ENCODE measurements at places on chromosomes 12 and 14.

- DNase-seq = no peak
Measured at GRCh38 chr14:85416771-85417170, 113.2 kb upstream of the FLRT2 start.

- no peak for DNase-seq
Measured at GRCh38 chr12:128795530-128796361, 28.0 kb downstream of the SLC15A4 start.

DNA sequence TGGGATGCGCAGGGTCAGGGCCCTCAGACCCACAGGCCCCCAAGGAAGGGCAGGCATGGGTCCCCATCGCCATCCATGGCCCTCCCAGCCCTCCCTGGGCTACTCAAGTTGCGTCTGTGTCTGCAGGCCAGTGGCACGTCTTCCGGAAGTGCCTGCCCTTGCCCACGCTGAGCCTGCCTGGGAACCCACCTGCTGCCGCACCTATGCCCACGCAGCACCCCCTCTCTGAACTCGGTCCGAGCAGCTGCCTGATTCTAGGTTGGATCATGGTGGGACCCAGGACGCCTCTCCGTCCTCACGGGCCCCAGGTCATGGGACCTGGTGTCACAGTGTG lies 182.8 kb downstream of the ADGRD1 start:
- no peak for DNase-seq

DNA sequence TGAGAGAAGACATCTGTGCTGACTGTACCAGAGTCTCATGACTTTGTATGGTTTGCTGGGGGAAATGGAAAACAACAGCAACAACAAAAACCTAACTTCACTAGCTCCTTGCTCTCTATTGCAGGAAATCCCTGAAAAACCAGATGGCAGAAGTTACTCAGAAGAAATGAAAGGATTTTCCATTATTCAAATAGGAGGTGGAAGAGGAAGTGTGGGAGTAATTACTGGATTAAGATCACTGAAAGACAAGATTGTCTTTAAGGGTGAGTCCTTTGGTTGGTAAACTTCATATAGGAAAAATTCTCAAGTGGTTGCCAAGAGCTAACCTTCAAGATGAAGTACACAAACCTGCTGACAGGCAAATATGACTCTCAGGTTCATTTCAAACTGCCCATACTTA lies 391.9 kb upstream of the ATP2B1 start:
- DNase-seq = no peak

GRCh38 chr12:76680940-76681339 lies 83.0 kb upstream of the ZDHHC17 start:
- DNase-seq = no peak

DNA sequence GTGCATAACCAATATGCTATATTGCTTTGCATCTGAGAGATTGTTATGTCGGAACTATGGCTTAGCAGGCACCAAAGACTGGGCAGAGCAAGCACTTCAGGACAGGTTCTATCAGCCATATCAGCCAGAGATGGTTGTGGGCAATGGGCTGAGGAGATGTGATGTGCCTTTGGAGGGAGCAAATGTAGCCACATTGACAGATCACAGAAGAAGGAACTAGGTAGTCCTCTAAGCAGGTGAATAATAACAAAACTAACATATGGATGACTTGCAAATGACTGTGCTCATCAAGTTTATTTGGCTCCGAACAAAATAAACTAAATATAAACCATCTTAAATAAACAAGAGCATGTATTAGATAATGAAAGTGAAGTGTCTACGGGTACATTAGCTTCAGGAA lies 291.7 kb downstream of the RMST start:
- DNase-seq = no peak

DNA sequence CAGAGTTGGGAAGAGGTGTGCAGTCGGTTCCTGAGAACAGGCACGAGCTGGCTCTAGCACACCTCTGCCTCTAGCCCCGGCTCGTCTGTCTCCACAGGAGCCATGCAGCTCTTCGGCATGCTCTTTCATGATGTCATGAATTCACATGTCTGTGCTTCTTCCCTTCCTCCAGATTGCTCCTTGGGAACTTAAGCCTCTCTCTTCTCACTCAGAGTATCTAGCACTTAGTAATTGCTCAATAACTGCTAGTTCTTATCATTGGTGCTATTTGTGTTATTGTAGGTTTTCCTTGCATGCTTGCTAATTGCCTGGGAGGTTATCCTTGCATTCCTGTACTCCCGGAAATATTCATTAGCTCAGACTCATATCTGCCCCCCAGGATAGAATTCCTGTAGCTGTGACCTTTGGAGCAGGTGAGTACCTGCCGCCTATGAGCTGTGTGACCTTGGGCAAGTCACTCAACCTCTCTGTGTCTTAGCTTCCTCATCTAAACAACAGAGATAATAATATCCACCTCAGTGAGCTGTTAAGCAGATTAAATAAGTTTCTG lies 19.5 kb downstream of the FAM181A start:
- no peak for DNase-seq

GRCh38 chr14:47539031-47539461 lies 136.4 kb downstream of the MDGA2 start:
- DNase-seq = no peak

DNA sequence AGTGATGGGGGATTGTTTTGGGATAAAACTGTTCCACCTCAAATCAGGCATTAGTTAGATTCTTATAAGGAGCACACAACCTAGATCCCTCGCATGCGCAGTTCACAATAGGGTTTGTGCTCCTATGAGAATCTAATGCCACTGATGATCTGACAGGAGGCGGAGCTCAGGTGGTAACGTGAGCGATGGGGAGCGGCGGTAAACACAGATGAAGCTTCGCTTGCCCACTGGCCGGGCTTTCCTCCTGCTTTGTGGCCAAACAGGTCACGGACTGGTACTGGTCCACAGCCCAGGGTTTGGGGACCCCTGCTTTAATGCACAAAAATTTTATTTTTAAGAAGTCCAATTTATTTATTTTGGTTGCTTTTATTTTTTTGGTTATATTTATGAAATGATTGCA lies 238.8 kb downstream of the AACS start:
- no peak for DNase-seq

DNA sequence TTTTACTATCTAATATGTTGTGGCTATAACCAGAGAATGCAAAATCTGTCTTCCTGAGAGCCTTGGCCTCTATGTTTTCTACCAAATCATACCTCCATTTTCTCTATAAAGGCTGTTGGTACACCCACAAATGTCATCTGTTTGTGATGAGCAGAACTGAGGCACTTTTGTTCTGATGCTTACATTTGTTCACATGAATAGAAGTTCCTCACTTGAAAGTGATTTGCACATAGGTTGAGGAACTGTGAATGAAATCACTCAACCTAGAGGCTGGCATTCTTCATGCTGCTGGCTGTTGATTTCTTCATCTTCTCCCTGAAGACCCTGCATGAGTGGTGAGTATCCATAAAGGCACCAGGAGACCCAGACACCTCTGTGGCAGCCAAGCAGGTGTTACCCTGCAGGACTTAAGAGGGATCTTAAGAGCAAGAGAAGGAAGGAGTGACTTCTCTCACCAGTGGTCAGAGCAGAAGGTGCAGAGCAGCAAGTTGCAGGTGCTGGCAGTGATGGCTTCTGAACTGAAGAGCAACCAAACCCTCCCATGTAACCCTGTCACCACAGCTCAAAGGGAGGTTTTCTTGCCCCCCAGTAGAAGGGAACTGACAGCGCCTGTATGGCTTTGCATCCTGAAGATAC lies 110.3 kb downstream of the HMGA2 start:
- DNase-seq = no peak

DNA sequence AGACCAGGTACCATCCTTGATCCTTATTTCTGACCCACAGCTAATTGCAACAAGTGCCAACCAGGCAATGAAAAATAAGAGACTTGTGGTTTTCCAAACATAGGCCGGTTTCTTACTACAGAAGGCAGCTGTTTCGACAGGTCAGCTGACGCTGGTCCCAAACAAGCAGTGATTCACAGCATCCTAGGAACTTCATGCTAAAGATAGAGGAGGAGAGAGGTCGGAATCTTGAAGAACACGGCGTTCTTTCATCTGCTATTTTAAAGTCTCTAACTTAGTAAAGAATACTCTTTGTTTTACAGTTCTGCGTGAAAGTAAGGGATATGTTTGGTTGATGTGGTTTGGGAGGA lies 28.1 kb upstream of the ADGRD1 start:
- DNase-seq = no peak

DNA sequence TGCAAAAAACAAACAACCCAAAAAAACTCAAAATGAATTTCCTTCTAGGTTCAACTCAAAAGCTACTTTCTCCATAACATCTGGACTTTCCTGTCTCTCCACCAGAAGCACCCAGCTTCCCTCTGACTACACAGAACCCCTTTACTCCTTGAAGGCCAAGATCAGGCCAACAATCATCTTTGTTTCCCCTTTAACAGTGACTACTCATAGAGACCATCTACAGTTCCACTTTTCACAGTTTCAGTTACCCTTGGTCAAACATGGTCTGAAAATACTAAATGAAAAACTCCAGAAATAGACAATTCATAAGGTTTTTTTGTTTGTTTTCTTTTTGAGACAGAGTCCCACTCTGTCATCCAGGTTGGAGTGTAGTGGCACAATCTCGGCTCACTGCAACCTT lies 11.8 kb downstream of the GCH1 start:
- DNase-seq = no peak

DNA sequence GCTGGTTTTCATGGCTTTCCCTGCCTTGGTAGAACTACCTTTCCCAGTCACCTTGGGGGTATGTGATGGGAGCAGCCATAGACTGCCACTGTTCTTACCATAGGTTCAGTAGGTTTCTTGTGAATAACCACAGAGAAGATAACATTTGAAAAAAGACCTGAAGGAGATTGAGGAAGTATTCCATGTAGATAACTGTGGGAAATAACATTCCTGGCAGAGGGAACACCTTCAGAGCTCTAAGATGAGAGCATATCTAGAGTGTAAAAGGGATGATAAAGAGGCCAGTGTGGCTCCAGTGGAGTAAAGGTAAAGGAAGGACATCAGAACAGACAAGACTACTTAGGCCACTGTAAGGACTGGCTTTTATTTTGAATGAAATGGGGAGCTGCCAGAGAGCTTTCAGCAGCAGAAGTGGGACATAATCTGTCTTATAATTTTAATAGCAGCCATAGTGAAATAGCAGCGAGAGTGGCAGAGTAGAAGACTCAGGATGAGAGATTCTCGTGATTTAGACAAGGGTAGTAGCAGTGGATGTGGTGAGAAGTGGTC lies 82.6 kb upstream of the KCNH3 start:
- DNase-seq = no peak

DNA sequence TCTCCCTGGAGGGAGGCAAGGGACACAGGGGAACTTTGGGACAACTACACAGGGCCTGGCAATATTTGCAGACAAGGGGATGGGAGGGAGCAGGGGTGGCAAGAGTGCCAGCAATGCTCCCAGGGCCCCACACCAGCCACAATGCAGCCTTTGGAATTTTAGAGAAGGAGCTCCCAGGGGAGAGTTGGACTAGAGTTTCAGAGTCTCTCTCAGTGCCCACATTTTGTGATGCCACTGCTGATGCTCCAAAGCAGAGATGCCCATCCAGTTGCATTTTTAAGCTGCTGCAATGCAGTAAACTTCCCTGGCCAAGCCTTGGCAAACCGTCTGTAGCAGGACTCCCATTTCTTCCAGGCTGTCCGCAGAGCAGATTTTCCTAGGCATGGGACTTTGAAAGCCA lies 98.9 kb downstream of the ZFP36L1 start:
- no peak for DNase-seq

DNA sequence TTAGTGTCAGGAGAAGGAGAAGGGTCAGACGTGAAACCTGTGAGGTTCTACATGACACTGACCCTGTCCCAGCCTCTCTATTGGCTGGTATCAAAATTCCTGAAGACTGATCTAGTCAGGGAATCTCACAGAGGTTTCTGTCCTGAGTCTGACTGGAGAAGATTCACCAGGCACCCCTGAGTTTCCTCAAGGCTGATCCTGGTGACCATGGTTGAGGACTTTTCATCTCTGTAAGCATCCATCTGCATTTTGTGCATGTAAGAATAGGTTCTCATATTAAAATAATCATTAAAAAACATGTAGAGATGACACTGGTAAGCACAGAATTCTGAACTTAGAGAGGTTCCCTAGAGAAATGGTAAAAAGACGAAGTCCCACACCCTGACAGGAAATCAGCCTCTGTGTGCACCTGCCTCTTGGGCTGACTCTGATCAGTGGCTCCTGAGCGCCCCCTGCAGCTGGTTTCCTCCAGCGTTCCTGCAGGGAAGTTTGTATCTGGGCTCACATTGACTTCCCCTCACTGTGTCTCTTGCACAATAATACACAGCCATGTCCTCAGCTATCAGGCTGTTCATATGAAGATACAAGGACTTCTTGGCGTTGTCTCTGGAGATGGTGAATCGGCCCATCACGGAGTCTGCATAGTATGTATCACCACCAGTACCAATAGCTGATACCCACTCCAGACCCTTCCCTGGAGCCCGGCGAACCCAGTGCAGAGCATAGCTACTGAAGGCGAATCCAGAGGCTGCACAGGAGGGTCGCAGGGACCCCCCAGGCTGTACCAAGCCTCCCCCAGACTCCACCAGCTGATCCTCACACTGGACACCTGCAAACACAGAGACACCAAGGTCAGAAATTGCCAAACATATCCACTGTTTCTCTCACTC lies 991.9 kb downstream of the TMEM121 start:
- DNase-seq = peak; percentile 76

GRCh38 chr12:101372431-101372830 lies 35.1 kb downstream of the ARL1 start:
- DNase-seq = no peak

GRCh38 chr12:132542661-132543060 lies 52.7 kb downstream of the FBRSL1 start:
- no peak for DNase-seq

Measured in stimulated activated CD8-positive, alpha-beta memory T cell treated with anti-CD3 and anti-CD28 coated beads, Interleukin-7, amount 100 ng/mL, for 1 hour (primary cell).